CD4-positive, CD25-positive, alpha-beta regulatory T cell (primary cell): ENCODE measurements at places on chromosomes 4 and X. TPM values are rescaled to one million over a fixed set of nuclear protein-coding genes. Genes with fewer than 3 reads are reported as not detected.

GRCh38 chr4:14157262-14157661 is 529.7 kb upstream of the BOD1L1 start:
- no peak overlapping the region for H3K27ac ChIP-seq
- no peaks in the 10 kb centered on the region for H3K4me1 ChIP-seq
- H3K4me3 ChIP-seq, result no peak overlapping the region
- no peak for DNase-seq
- H3K27me3 ChIP-seq, result no peaks in the 10 kb centered on the region
- H3K36me3 ChIP-seq, result no peaks in the 10 kb centered on the region

DNA sequence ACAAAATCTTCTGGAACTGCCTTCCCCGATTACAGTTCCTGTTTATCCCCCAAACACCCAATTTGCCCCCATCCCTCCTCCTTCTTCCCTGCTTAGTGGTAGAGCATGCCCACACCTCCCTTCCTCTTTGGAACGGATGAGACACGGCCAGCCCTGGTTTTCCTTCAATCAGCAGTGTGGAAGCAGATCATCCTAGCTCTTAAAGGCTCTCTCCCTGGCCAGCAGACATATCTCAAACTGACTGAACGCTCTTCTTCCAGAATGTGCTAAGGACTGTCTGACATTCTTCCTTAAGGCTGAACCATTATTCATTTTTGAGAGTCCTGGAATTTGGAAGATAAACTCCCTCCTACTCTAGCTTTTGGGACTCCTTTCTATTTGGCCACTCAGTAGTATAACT is 161.1 kb downstream of the TRIML1 start:
- no peaks in the 10 kb centered on the region for H3K27me3 ChIP-seq
- H3K27ac ChIP-seq, result no peak overlapping the region
- DNase-seq, result no peak
- no peaks in the 10 kb centered on the region for H3K4me1 ChIP-seq
- H3K36me3 ChIP-seq, result no peaks in the 10 kb centered on the region

GRCh38 chrX:41960142-41960541 is 36.8 kb upstream of the CASK start:
- H3K27ac ChIP-seq, result no peak overlapping the region

- no peaks in the 10 kb centered on the region for H3K4me1 ChIP-seq
- DNase-seq, result no peak
- no peaks in the 10 kb centered on the region for H3K36me3 ChIP-seq
These were observed 15.2 kb upstream of the PCYT1B start for GRCh38 chrX:24662352-24662751.

DNA sequence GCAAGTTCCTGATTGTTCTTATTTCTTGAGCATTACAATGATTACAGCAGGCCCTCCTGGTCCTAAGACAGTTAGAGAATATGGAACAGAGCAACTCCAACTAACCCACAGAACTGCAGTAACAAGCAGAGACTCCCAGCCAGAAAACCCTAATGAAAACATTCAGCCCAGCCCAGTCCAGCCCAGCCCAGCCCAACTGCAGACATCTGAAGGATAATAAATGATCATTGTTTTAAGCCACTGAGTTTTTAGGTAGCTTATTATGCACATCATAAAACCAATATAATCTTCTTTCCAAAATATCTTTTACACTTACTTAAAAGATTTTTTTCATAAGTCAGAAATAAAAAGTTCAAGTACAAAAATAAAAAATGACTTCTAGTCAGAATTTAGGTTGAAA is 51.3 kb downstream of the SPOCK3 start:
- no peaks in the 10 kb centered on the region for H3K36me3 ChIP-seq
- no peak overlapping the region for H3K27ac ChIP-seq
- DNase-seq, result no peak
- no peaks in the 10 kb centered on the region for H3K27me3 ChIP-seq
- H3K4me1 ChIP-seq, result no peaks in the 10 kb centered on the region

GRCh38 chr4:67892905-67893304 is 9.1 kb upstream of the TMPRSS11D start:
- no peaks in the 10 kb centered on the region for H3K27me3 ChIP-seq
- H3K4me3 ChIP-seq, result no peak overlapping the region
- H3K27ac ChIP-seq, result no peak overlapping the region
- H3K36me3 ChIP-seq, result no peaks in the 10 kb centered on the region

GRCh38 chrX:10054396-10054795 is 87.2 kb downstream of the CLDN34 start:
- no peaks in the 10 kb centered on the region for H3K4me1 ChIP-seq
- H3K36me3 ChIP-seq, result no peaks in the 10 kb centered on the region
- H3K27ac ChIP-seq, result no peak overlapping the region
- no peak overlapping the region for H3K4me3 ChIP-seq
- no peak for DNase-seq

DNA sequence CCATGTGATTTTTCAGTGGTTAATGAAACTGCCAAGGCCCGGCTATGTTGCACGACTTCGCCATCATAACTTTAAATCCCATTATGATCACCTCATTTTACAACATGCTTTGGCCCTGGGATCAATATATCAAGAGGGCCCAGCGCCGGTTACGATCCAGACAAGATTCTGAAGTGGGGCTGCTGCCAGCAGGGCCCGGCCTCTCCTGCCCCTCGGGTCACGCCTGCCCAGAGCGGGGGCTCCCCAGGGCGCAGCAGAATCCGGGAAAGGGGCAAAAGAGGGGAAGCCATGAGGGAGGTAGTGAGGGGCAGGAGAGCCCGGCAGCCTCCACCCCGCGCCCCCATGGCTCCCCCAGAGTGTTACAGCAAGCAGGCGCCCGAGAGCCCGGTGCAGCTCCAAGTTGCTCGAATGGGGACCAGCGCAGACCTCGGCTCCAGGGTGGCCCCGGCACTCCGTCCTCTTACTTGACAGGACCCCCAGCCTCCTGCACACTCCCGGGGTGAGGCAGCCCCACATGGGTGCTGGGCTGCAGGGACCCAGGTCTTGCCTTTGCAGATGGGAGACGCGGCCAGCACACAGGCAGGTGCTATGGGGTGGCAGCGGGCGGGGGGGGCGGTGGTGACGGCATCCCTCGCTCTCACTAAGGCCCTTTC is 129.8 kb upstream of the NKX1-1 start:
- H3K36me3 ChIP-seq, result no peaks in the 10 kb centered on the region
- no peak overlapping the region for H3K4me3 ChIP-seq
- H3K27ac ChIP-seq, result no peak overlapping the region

DNA sequence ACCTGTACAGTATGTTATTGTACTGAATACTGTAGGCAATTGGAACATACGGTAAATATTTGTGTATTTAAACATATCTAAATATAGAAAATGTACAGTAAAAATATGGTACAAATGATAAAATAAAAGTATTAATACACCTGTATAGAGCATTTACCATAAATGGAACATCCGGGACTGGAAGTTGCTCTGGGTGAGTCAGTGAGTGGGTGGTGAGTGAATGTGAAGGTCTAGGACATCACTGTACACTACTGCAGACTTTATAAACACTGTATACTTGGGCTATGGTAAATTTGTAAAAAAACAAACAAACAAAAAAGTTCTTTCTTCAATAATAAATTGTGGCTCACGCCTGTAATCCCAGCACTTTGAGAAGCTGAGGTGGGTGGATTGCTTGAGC is 52.4 kb upstream of the FHL1 start:
- no peaks in the 10 kb centered on the region for H3K36me3 ChIP-seq
- no peak for DNase-seq
- no peak overlapping the region for H3K4me3 ChIP-seq

GRCh38 chr4:120709991-120710390 is 212.5 kb downstream of the PRDM5 start:
- no peak overlapping the region for H3K27ac ChIP-seq
- H3K4me1 ChIP-seq, result no peaks in the 10 kb centered on the region
- H3K27me3 ChIP-seq, result no peaks in the 10 kb centered on the region
- no peak for DNase-seq
- no peak overlapping the region for H3K4me3 ChIP-seq

GRCh38 chr4:71081192-71081591 is 87.7 kb downstream of the DCK start:
- no peaks in the 10 kb centered on the region for H3K36me3 ChIP-seq
- H3K27me3 ChIP-seq, result no peaks in the 10 kb centered on the region
- no peaks in the 10 kb centered on the region for H3K4me1 ChIP-seq
- no peak overlapping the region for H3K27ac ChIP-seq
- no peak overlapping the region for H3K4me3 ChIP-seq
- no peak for DNase-seq

DNA sequence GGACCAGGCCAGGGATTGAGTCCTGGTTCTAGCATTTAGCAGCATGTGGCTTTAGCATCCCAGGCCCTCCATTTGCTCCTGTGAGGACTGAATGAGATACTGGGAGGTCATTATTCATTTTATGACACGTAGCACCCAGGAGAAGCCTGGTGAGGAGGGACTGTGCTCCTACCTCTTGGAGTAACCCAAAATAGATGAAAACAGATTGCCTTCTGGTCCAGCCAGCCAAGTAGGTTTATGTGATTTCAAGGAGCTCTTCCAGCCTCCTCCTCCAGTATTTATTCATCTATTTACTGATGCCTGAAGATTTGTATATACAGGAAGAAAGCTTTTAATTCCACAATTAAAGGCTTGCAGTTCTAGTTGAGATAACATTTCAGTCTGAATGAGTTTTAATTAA is 109.3 kb downstream of the GATB start:
- no peaks in the 10 kb centered on the region for H3K36me3 ChIP-seq
- DNase-seq, result no peak
- H3K27me3 ChIP-seq, result peaks cover 3% of the 10 kb centered on the region
- no peak overlapping the region for H3K27ac ChIP-seq
- no peaks in the 10 kb centered on the region for H3K4me1 ChIP-seq

GRCh38 chr4:27844376-27844775 is 983.7 kb downstream of the STIM2 start:
- H3K4me1 ChIP-seq, result no peaks in the 10 kb centered on the region
- no peak overlapping the region for H3K27ac ChIP-seq
- DNase-seq, result no peak
- no peaks in the 10 kb centered on the region for H3K27me3 ChIP-seq
- no peak overlapping the region for H3K4me3 ChIP-seq
- no peaks in the 10 kb centered on the region for H3K36me3 ChIP-seq

GRCh38 chrX:71224098-71224708 is 1.2 kb downstream of the GJB1 start:
- no peaks in the 10 kb centered on the region for H3K4me1 ChIP-seq
- H3K27ac ChIP-seq, result no peak overlapping the region
- H3K36me3 ChIP-seq, result no peaks in the 10 kb centered on the region
- no peak overlapping the region for H3K4me3 ChIP-seq

DNA sequence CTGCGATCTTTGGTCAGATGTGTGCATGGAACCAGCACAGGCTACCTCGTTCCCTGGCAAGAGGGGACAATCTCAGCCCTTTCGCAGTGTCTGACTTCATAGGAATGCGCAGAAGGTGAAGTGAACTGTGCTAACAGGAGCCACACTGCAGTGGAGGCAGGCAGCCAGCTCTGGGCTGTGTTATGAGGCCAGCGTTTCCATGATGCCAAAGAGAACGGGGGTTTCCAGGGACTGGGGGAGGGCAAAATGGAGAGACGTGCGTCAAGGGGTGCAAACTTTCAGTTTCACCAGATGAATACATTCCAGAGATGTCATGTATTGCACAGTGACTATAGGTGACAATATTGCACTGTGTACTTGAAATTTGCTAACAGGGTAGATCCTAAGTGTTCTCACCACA is 30.4 kb downstream of the CLDN34 start:
- no peak overlapping the region for H3K4me3 ChIP-seq
- H3K27me3 ChIP-seq, result no peaks in the 10 kb centered on the region
- peak; percentile 26 for DNase-seq
- H3K27ac ChIP-seq, result no peak overlapping the region
- no peaks in the 10 kb centered on the region for H3K4me1 ChIP-seq

GRCh38 chr4:173281406-173282255 is 52.5 kb downstream of the HMGB2 start:
- H3K27me3 ChIP-seq, result no peaks in the 10 kb centered on the region
- no peaks in the 10 kb centered on the region for H3K36me3 ChIP-seq
- H3K4me3 ChIP-seq, result no peak overlapping the region
- no peak overlapping the region for H3K27ac ChIP-seq
- H3K4me1 ChIP-seq, result no peaks in the 10 kb centered on the region
- no peak for DNase-seq

DNA sequence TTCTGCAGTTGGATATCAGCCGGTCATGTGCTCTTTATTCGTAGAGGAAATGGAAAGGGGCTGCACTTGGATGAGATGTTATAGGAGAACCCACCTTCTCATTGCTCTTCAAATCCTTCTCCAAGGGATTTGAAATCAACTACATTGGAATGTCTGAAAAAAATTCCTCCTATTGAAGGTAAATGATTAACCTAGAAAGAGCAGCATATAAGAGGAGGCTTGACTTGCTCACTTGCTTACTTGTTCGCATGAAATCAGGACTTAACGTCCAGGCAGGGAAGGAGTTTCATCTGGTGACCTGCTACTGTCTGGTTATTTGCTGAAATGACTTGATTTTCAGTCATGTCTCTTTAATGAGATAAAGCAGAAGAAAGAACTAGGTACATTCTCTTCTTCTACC is 338.4 kb upstream of the NOCT start:
- H3K36me3 ChIP-seq, result no peaks in the 10 kb centered on the region
- H3K4me3 ChIP-seq, result no peak overlapping the region
- DNase-seq, result no peak
- no peak overlapping the region for H3K27ac ChIP-seq
- no peaks in the 10 kb centered on the region for H3K27me3 ChIP-seq

GRCh38 chrX:107675365-107675654 is 47.0 kb downstream of the PRPS1 start:
- peaks cover 66% of the 10 kb centered on the region for H3K4me1 ChIP-seq
- peak overlapping the region; percentile 98 for H3K27ac ChIP-seq
- no peak for DNase-seq
- H3K36me3 ChIP-seq, result no peaks in the 10 kb centered on the region
- no peaks in the 10 kb centered on the region for H3K27me3 ChIP-seq
- H3K4me3 ChIP-seq, result peak overlapping the region; percentile 74

Gene CDKL5
- polyA plus RNA-seq, result 0.47 TPM

Gene ASMT
- 0.91 TPM for polyA plus RNA-seq

Gene LARP7
- polyA plus RNA-seq, result 34.7 TPM

Gene CXCL11
- not detected for polyA plus RNA-seq

Gene GJB1
- polyA plus RNA-seq, result not detected

Gene CCSER1
- polyA plus RNA-seq, result not detected

Gene CXCL5
- not detected for polyA plus RNA-seq

Gene PRSS12
- not detected for polyA plus RNA-seq

Gene USP17L18
- polyA plus RNA-seq, result not detected

Gene DDIT4L
- not detected for polyA plus RNA-seq

Gene EVC2
- 0.85 TPM for polyA plus RNA-seq

Gene PLAC1
- not detected for polyA plus RNA-seq

Gene EDA
- 0.45 TPM for polyA plus RNA-seq

Gene ANKRD37
- 14.3 TPM for polyA plus RNA-seq
